NCI-H748 treated with DMSO at 0.1 percent for 48 hours (cell line): ENCODE measurements at places on chromosomes 16 and 17.

- DNase-seq = no peak
Measured at GRCh38 chr16:11398851-11399250, 53.6 kb downstream of the RMI2 start.

DNA sequence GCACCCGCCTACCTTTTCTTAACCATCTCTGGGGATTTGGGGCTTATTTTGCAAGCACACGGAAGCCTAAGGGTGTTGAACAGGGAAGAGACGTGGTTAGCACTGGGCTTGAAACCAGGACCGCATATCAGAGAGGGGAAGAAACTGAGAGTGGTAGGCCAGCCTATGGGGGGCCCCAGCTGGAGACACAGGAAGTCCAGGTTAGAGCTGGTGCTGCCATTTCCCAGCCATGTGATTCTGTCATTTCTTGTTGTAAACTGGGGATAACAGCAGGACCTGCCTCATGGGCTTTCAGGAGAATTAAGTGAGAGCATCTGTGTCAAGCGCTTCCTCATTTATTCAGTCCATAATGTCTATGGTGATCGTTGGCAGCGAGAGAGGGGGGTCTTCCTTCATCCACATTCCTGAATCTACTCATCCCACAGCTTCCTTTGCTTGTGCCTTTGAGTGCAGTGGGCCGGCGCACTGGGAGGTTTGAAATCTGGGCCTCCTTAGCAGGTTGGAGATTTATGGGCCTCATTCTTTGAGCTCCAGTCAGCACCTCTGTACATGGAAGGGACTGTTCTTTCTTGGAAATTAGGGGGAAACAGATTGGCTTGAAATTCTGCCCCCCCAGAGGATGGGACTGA, 20.1 kb downstream of the NKD1 start:
- DNase-seq = no peak

- DNase-seq = peak; percentile 23
Measured at GRCh38 chr16:6483469-6484033, 849.1 kb upstream of the RBFOX1 start.

GRCh38 chr17:5823219-5823618, 238.9 kb upstream of the NLRP1 start:
- no peak for DNase-seq

- DNase-seq = no peak
Measured at GRCh38 chr16:71526111-71526631, at the start of gene CHST4. Gene CHST4, plus strand, starts transcription at chr16:71526426. Its CDS starts 10,252 bp downstream, at chr16:71536678.

DNA sequence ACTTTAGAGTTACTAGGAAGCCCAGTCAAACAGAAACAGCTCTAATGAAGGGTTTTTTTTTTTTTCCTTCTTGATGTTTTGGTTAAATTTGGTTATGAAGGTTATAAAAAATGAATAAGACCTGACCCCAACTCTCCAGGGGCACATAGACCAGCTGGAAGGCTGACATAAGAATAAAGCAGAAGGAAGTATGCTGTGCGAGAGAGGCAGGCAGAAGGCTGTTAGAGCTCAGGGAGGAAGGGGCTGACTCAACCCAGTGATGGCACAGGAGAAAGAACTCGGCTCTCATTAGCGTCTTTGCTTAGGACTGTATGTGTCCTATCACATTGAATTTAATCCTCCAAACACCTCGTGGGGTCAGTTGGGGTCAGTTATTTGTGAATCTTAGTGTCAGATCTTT, 474.6 kb downstream of the PMP22 start:
- DNase-seq = no peak

GRCh38 chr16:563072-563644, 3.0 kb downstream of the PRR35 start:
- no peak for DNase-seq

DNA sequence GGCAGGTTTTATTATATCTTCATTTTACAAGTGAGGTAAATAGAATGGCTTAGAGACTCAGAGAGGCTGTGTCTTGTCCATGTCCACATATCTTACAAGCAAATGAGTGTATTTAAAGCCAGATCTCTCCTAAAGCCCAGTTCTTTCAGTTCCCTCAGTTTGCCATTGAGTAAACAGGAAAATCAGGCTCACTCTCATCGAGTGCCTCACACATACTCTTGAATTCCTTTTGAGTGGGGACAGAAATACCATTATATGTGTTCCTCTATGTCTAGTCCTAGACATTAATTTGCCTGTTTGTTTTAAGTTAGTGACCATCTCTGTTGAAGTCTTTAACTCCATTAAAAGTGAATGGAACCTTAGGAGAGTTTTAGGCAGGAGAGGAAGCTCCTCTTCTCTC, 40.1 kb downstream of the BPTF start:
- no peak for DNase-seq

- DNase-seq = no peak
Measured at GRCh38 chr16:25010542-25010941, 4.6 kb downstream of the ARHGAP17 start.

DNA sequence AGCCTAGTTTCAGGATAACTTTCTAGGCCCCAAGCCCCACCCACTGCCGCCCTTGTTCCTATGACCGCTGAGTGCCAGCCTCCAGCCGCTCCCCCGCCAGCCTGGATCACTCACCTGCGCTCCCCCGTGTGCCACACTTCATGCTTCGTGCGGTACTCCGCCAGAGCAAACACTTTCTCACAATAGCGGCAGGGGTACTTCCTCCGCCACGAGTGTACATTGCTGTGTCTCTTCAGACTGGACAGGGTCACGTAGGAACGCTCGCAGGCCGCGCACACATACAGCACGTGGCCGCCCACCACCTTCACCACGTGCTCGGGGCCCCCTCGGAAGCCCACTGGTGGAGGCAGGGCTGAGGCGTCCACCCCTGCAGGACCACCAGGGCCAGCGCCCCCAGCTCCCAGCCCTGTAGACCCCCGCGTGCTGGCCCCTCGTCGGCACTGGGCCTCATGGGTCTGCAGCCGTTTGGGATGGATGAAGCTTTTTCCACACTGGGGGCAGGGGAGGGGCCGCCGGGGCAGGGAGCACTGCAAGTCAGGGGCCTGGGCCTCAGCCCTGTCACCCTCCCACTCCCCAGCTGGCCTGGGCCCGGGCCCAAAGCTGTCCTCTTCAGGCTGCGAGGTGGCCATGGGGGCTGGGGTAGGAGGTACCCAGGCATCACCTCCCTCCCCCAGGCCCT, 13.7 kb downstream of the ZBTB4 start:
- DNase-seq = no peak

DNA sequence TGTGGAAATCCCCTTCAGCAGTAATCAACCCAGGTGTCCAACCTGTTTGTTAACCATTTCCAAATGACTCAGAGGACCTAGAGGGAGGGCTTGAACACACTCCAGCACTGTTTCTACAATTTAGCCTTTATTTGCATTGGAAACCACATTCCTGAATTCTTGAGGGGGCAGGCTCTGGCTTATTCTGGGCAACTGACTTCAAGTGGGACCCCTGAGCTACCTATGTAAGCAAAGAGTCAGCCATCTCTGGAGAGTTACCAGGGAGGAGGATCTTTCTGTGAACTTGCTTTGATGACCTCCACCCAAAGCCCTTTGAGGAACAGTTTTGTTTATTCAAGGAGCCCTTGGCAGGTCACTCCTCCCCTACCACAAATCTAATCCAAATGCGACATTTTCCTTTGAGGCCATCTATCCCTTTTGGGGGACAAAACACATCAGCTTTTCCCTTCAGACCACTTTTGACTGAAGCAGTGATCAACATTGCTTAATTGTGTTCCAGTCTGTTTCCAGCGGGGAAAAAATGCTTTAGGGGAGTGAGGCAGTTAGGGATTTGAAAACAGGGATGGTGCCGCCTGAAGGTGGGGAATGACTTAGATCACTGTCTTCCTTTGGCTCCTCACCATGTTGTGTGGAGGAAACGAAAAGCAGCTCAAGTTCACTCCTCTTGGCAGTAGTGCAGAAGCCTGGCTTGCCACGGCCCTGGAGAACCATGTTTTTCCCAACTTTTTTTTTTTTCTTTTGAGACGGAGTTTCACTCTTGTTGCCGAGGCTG, 46.2 kb downstream of the TUBD1 start:
- peak; percentile 68 for DNase-seq

- no peak for DNase-seq
Measured at GRCh38 chr17:27623614-27624013, 7.4 kb upstream of the LGALS9 start.

DNA sequence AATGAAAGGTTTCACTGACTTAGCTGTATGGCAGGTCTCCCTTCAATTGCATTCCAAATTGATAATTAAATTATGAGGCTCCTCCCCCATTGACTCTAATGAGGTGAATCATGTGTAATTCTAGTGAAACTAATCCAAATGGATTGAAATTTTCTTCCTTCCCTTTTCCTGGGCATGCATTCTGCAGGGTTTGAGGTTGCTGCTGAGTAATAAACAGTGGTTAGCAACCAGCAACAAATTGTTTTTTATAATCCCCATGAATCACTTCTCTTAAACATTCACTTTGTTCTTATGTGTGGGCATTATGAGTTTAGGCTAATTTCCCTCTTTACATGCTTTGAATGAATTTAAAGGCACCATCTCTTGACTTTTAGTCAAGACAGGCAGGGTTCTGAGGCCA, 43.4 kb downstream of the MYOCD start:
- DNase-seq = no peak

DNA sequence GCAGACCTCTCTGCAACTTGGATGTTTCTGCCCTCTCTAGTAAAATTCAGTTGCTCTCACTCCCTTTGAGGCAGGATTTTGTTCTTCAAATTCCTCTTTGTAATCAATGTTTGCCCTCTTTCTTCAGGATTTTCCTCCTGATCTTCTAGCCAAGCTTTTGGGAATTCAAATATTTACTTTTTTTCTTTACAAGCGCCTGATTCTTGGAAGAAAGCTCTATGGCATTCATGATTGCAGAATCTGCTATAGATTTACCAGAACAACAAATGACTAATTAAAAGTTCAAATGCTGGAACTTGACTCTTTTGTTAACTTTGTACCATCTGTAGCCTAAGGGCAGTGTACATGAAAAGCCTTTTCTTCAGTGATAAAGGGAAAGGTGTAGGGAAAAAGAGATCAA, 63.7 kb upstream of the SHISA6 start:
- no peak for DNase-seq

- no peak for DNase-seq
Measured at GRCh38 chr16:75460446-75460845, 4.0 kb downstream of the TMEM170A start.

DNA sequence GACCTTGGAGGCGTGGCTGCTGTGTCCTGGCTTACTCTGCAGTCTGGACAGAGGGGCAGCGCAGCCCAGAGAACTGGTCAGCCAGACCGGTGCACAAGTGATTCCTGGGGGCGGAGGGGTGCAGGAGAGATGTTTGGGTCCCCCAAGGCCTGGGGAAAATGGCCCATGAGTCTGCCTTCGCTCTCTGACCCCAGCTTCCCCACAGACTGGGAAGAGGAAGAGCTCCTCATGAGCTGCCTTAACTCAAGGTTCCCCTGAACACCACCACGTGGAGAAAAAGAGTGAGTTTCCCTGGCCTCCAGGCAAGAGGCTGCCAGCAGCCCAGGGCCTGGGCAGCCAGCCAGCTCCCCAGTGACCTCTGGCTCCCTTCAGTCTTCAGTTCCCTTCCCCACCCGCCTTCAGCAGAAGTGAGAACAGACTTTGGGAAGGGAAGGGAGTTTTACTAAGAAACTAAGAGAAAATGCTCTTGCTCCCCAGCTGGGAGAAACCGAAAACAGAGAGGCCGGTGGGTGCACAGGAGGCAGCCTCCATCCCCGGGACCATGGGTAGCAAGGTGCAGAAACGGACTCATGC, 2.0 kb upstream of the C17orf99 start:
- no peak for DNase-seq

GRCh38 chr16:307691-308312, 24.8 kb downstream of the PDIA2 start:
- DNase-seq = no peak

DNA sequence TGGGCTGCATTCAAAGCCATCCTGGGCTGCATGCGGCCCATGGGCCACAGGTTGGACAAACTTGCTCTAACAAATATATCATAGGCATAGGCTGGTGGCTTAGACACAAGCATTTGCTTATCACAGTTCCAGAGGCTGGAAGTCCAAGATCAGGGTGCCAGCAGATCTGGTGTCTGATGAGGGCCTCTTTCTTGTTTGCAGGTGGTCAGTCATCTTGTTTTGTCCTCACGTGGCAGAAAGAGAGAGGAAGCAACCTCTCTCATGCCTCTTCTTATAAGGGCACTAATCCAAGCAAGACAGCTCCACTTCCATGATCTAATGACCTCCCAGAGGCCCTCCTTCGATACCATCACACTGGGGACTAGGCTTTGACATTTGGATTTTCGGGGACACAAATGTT, 238.7 kb upstream of the TNRC6C start:
- no peak for DNase-seq

- no peak for DNase-seq
Measured at GRCh38 chr16:27264151-27264550, 4.4 kb downstream of the NSMCE1 start.

GRCh38 chr17:58084317-58084981, 1.2 kb downstream of the DYNLL2 start:
- DNase-seq = peak; percentile 11

- DNase-seq = no peak
Measured at GRCh38 chr17:82231312-82231561, 2.4 kb downstream of the SLC16A3 start.

DNA sequence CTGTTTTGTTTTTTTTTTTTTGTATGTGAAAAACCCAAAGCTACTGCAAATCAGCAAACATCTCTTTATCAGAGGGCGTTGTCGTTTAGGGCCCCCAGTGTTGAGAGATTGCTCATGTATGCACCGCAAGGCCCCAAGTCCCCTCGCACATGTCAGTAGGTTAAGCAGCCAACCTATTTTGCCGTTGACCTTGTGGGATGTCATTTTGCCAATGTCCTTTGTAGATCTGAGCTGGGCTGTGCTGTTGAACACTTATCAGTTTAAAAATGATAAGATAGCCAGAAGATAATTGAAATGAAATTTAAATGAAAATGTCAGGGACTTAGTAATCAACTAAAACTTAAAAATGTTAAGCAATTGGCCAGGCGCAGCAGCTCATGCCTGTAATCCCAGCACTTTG, 26.2 kb downstream of the ARSG start:
- no peak for DNase-seq

- DNase-seq = no peak
Measured at GRCh38 chr17:1957037-1957436, 68.1 kb downstream of the RTN4RL1 start.

DNA sequence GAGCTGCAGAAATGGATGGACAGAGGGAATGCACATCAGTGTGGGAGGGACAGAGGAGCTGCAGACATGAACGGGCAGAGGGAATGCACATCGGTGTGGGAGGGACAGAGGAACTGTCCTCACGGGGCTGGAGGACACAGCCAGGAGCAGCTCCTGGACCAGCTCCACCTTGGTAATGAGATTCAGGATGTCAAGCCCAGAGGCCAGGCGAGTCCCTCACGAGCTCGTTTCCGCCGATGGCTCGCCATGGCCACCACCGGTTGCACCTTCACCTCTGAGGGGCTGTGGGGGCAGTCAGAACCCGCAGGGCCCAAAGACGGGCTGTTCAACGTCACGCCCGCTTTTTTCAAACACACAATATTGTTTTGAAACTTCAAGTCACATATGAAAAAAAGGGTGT, 56.2 kb downstream of the RPH3AL start:
- DNase-seq = no peak

- no peak for DNase-seq
Measured at GRCh38 chr16:48542020-48542473, 67.9 kb downstream of the N4BP1 start.

DNA sequence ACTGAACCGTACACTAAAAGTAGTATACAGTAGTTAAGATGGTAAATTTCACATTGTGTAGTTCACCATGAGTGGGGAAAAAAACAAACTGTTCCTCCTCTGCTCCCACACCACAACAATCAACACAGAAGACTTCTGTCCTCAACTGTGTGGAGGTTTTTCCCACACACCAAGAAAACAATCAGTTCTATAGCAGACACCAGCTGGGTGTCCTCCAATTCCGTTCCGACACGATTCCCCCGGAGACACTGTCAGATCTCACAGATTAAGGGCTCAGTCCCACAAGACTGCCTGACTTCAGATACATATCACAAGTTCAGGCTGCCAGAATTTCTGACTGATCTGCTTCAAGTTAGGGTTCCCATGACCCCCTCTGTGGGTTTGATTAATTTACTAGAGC, 31.8 kb downstream of the BBS2 start:
- DNase-seq = no peak
